ENCODE measurements at places on chromosomes 2 and 18.

DNA sequence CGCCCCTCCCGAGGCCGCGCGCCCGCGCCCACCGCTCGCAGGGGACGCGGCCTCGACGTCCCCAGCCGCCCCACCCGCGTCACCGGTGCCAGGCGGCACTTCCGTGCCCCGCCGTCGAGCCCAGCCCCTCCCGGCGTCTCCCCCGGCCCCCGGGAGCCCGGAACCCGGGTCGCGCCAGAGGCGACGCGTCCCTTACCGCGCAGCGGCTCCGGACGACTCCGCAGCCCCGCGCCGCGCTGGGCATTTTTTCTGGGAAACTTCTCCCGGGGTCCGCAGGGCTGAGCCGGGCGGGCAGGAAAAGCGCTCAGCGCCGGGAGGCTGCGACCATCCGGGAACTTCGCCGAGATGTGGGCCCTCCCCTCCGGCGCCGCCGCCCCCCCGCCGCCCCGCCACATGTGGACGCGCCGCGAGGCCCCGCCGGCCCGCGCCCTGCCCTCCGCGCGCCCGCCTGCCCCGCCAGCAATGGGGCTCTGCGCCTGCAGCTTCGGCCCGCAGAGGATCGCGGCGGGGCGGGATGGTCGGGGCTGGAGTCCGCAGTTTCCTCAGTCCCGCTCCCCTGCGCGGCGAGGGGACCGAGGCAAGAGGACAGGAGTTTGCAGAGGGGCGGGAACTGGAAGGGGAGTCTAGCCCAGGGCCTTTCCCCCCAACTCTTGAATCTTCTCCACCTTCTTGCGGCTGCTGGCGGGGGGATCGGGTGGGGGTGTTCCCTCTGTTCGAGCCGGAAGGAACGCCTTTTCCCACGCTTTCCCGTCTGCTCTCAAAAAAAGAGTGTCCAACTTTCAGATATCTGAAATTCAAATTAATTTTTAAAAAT is 81.5 kb downstream of the CHRNA1 start:
- DNase-seq = peak; percentile 84

GRCh38 chr2:219784178-219784577 is 156.7 kb downstream of the SLC4A3 start:
- no peak for DNase-seq

- no peak for DNase-seq
Measured at GRCh38 chr18:49014605-49015267, 64.0 kb upstream of the SMAD7 start.

DNA sequence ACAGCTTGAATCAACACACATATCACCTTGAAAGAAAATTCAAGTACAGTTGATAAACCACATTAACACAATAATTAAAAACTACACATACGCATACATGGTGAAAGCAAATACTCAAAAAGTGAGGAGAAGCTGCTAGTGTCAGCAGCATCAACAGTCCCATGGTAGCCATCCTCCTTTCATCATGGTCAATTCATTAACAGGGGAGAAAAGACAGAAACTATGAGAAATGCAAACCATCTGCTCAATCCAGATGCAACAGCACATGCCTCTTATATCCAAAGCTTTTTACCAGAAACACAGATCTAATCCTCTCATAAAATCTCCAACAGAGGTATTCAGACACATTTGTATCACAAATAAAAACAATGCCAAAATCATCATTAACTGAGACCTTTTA is 81.9 kb upstream of the CHRNA1 start:
- DNase-seq = no peak

- DNase-seq = no peak
Measured at GRCh38 chr2:127453392-127454171, 35.4 kb downstream of the PROC start.
